HCEC 1CT (cell line): ENCODE measurements at places on chromosomes 1 and 21.

DNA sequence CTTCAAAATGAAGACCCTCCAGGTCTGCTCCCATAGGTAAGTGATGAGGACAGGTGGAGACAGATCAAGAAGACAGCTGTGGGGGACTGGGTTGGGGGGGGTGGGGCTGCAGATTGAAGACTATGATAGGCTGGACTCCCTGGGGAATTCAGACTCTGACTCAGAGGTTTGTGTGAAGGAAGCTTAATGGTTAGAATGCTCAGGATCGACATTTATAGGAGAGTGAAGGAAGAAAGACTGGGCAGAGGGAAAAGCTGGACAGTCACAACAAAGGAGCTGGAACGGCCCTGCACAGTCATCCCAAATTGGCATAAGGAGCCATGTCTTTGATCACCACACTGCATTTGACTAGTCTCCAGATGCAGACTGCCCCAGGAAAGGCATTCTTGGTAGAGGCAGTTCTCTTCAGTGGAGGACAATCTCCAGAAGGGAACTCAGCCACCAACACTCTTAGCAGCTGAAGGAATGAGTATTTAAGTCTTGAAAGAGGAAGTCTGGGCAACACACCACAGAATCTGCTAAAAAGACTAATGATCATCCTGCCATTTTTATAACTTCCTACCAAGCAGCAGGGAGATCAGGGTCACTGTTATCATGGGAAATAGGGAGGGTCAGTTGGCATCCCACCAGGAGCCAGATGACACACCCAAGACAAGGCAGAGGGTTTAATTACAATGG, 120.0 kb upstream of the ZC3H11B start:
- no peak for DNase-seq

- DNase-seq = no peak
Measured at GRCh38 chr21:21996891-21997290, 998.7 kb downstream of the NCAM2 start.

GRCh38 chr1:116373431-116374352, 648 bp downstream of the ATP1A1 start:
- DNase-seq = peak; percentile 57

GRCh38 chr1:213512316-213512715, 461.3 kb downstream of the RPS6KC1 start:
- DNase-seq = no peak

- peak; percentile 99 for DNase-seq
Measured at GRCh38 chr1:43206600-43207228, 34.6 kb downstream of the CFAP57 start.

GRCh38 chr1:190429141-190429540, 48.5 kb downstream of the BRINP3 start:
- no peak for DNase-seq

- peak; percentile 93 for DNase-seq
Measured at GRCh38 chr1:27418326-27419185, 26.1 kb downstream of the GPR3 start.

GRCh38 chr1:222165629-222166028, 382.3 kb downstream of the HHIPL2 start:
- no peak for DNase-seq

DNA sequence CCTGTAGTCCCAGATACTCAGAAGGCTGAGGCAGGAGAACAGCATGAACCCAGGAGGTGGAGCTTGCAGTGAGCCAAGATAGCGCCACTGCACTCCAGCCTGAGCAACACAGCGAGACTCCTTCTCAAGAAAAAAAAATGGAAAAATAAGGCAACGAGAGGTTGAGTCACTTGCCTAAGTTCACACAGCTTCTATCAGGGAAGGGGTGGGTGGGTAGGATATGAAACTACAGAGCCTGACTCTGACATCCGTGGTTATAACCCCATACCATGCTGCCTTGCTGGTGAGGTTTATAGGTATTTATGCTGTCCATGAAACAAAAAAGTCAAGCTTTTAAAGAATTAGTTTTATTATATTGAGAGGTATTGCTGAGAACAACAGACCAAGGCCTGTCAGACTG, 61.5 kb upstream of the RAB4A start:
- no peak for DNase-seq

- no peak for DNase-seq
Measured at GRCh38 chr1:36924282-36924811, 110.0 kb downstream of the GRIK3 start.

- DNase-seq = no peak
Measured at GRCh38 chr1:184021728-184022127, 15.8 kb downstream of the COLGALT2 start.

- DNase-seq = no peak
Measured at GRCh38 chr1:109884242-109884891, 26.3 kb upstream of the CSF1 start.

- no peak for DNase-seq
Measured at GRCh38 chr21:29290240-29290639, 8.5 kb upstream of the BACH1 start.

DNA sequence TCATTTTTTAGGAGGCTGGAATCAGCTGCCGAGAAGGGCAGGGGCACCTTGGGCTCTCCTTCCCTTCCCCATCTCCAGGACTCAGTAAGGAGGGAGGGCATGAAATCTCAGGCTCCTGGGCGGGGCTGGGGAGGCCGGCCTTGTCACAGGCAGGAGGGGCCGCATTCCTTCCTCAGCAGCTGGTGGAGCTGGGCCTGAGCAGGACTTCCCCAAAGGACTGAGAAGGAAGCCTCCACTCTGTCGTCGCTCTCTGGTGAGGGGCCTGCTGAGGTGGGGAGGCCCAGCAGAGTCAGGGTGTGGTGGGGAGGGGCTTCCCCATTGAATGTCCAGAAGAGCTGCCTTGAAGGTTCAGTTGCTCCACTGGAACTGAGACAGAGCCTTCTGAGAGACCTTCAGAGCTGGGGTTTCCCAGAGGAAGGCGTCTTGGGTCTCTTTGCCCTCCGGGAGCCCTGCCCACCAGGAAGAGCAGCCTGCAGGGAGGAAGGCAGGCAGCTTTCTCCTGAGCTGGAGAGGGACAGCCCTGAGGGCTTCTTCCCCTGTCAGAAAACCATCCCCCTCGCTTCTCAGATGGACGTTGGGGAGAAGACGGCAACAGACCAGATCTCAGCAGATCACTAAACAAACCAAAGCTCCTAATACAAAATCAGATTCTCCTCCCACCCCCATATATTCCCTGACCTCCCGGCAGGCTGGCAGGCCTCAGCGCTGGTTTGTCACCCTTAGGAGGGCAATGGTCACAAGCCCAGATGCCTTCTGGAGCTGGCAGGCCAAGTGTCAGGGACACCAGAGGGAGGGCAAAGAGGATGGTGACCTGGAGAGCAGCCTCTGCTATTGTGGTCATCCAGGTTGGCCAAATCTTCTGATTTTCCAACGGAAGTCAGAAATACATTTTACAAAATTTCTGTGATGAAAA, 10.7 kb downstream of the KCNA10 start:
- DNase-seq = no peak

DNA sequence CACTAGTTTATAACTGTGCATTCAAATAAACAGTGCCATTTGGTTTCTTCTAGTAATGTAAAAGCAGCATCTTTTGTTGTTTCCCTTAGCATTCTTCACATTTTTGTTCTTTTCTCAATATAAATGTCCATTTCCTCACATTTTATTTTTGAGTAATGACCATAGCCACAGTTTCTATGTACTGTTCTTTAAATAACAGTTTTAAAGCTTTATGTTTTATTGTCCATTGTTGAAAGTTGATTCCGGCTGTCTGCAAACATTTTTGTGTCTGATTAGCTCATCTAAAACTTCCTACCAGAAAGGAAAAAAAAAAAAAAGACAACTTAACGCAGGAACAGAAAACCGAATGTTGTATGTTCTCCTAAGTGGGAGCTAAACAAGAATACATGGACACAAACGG, 139.7 kb downstream of the MAGI3 start:
- no peak for DNase-seq

- DNase-seq = no peak
Measured at GRCh38 chr1:226736001-226736907, 2.8 kb downstream of the ITPKB start.

GRCh38 chr1:103461161-103462105, 64.1 kb upstream of the RNPC3 start:
- peak; percentile 37 for DNase-seq

DNA sequence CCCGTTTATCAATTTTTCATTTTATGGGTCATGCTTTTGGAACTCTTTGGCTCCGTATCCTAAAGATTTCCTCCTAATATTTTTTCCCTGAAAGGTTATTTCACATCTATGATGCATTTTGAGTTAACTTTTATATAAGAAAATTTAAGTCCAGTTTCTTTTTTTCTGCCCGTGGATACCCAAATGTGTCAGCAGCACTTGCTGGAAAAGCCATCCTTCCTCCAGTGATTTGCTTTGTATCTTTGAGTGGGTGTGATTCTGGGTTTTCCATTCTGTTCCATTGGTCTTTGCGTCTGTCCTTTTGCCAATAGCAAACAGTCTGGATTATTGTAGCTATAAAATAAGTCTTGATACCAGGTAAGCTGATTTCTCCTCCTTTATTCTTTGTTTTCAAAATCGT, 15.6 kb upstream of the ABCG1 start:
- no peak for DNase-seq
